ENCODE measurements at places on chromosomes 12 and 14.

GRCh38 chr12:88194868-88195267 is 52.8 kb downstream of the TMTC3 start:
- DNase-seq: no peak

- DNase-seq: no peak
Observed at GRCh38 chr14:72128629-72129028, 196.4 kb downstream of the RGS6 start.

DNA sequence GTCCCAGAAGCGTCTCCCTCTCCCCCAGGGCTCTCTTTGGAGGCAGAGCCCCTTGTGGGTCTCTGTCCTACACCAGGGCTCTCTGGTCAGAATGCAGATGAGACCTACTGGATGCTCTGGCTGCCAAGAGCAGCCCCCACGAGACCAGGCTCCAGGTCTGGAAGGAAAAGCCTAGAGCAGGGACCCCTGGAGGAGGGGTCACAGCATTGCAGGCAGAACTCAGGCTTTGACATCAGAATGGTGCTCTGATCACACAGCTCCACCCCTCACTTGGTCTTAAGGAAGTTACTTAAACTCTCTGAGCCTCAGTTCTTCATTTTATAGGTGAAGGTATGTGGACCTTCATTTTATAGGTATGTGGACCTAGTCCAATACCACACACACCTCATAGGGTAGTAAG is 83.1 kb downstream of the ARL6IP4 start:
- DNase-seq: no peak

GRCh38 chr14:54845641-54846040 is 57.0 kb downstream of the GCH1 start:
- DNase-seq: no peak

DNA sequence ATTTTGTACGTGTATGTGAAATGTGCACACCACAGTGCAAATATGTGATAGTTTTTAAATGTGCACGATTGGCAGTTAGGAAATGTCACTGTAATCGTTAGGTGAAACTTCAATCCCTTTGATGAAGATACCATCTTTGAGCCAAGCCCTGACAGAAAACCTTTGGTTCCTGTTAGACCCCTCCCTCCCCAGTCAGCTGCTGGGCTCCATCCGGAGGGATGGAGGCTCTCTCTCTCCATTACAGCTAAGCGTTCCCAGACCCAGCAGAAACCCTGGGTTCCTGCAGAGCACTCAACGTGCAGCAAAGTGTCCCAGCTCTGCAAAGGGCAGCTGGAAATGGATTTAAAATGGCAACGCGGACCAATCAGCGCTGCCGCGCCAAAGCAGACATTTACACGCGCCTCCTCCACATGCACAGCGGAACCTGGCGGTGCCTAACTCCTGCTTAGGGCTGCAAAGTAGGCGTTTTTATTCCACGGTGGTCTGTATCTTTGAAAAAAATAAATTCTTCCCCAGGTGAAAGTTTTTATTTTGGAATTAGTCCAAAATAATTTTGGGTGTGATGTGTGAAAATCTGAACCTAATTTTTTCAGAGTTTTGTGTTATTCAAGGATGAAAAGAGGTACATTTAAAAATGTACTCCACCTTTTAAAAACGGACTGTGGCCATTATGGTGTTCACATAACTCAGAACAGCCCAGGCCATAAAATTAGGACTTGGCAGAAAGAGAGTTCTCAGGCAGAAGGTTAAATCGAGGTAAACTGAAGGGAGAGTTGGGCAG is 1.4 kb upstream of the HMGA2 start:
- peak; percentile 2 for DNase-seq

GRCh38 chr14:89660166-89660565 is 243.1 kb upstream of the FOXN3 start:
- no peak for DNase-seq

DNA sequence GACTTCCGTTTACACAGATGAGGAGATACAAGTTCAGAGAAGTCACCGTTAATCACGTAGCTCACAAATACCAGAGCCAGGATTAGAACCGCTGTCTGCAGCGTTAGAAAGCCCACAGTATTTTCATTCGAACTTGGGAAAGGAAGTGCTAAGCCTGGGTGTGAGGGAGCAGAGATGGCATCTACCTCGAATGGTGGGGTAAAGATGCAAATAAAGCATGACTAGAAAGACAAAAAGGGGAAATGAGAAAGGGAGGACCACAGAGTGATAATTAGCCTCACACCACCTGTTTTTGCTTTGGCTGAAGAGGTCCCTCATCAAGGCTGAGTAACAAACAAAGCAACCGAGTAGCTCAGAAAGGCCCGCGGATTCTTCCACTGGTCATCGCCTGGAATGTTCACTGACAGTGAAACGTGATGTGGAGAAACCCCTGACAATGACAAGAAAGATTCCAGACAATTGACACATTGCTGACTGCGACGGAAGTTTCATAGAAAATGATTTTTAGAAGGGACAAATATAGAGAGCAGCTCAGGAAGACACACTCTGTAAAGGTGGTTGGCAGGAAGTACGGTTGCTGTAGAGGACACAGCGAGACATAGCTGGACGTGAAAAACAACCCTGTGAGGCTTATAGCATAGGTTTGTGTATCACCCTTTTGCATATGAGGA is 31.5 kb upstream of the BHLHE41 start:
- DNase-seq: no peak

DNA sequence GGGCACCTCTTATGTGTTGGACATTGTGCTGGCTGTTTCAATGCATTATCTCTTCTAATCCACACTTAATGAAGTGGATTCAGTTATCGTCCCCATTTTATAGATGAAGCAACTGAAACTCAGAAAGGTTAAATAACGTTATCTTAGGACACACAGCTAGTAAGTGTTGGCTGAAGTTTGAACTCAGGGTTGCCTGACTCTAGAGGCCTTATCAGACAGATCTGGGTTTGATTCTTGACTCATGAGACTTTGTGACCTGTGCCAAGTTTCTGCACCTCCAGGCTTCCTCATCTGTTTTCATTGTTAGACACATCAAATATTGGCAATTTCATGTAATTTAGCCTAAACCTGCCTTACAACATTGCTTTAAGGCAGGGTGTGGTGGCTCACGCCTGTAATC is 18.2 kb upstream of the IRF2BPL start:
- peak; percentile 19 for DNase-seq

DNA sequence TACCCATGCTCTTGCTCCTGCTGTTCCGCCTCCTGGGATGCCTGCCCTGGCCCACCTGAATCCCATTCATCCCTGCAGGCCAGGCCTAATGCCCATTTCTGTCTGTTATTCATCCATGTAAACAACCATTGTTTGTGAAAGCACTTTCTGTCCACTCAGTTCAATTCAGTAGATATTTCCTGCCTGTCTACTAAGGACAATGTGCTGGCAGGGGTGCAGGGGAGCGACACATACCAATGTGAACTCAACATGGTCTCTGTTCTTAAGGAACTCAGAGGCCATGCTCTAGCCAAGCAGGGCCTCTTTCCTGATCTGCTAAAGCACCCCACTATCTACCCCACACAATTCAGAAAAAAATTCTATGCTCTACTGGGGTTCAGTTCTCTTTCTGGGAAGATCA is 88.5 kb upstream of the ZFP36L1 start:
- DNase-seq: no peak

DNA sequence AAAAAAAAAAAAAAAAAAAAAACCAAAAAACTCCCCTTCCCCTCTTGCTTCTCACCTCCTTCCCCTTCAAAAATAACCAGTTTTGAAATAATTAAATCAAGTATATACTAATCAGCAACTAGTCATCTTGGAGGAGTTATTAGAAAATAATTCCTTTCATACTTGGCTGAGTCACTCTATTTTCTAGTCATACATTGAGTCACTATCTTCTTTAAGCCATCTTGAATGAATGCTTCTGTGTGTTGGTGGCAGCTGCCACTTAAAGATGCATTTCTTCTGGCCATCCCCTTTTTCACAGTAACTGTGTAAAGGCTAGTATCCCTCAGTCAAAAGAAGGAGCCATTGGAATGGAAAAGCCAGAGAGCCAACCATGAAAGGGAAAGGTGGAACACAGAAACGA is 84.2 kb upstream of the TMEM263 start:
- no peak for DNase-seq

DNA sequence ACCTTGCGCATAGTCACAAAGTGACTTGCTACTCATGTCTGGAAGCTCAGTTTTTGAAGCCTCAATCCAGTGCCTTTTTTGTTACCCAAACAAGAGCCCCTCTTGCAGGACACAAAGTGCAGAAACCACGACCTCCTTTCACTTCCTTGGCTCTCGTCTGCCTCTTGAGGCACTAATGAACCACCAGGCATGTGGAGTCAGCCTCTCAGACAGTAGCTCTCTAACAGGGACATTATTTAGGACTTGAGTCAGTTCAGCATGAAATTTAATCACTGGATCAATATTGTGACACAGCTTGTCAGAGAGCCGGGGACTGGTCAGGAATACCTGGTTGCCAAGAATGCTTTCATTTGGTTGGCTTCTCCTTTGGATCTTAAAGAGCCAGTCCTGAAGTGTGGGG is 46.7 kb downstream of the HSPB8 start:
- no peak for DNase-seq

GRCh38 chr12:45282411-45282810 is 66.5 kb downstream of the ANO6 start:
- no peak for DNase-seq

- DNase-seq: no peak
Observed at GRCh38 chr14:69039288-69039628, 60.2 kb upstream of the ACTN1 start.

DNA sequence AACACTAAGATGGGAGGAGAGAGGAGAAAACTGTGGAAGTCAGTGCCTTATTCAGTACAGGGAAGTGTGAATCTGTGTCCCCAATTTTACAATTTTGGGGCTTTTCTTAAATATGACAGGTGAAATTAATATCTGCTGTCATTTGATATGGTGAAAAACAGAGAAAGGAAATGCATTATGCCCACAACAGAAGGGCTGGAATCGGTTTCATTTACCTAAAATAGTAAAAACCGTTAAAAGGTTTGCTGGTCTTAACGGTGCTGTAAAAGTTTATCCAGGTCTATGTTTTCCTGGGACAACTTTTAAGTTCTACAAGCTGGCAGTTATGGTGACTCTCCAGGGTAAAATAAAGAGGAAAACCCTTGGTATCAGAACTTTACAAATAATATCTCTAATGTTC is 310.8 kb downstream of the FUT8 start:
- no peak for DNase-seq

DNA sequence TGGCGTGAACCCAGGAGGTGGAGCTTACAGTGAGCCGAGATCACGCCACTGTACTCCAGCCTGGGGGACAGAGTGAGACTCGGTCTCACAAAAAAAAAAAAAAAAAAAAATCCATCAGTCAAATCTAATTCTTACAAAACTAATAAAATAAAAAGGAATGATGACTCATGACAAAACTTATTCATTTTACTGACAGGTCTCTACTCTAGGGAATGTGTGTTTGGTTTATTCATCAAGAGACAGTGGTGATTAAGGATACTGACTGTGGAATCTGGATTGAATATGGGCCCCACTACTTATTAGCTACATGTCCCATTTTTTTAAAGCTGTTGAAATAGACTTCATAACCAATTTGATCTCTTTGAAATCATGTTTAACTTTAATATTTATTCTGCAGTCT is 29.3 kb upstream of the GAS2L3 start:
- DNase-seq: no peak

DNA sequence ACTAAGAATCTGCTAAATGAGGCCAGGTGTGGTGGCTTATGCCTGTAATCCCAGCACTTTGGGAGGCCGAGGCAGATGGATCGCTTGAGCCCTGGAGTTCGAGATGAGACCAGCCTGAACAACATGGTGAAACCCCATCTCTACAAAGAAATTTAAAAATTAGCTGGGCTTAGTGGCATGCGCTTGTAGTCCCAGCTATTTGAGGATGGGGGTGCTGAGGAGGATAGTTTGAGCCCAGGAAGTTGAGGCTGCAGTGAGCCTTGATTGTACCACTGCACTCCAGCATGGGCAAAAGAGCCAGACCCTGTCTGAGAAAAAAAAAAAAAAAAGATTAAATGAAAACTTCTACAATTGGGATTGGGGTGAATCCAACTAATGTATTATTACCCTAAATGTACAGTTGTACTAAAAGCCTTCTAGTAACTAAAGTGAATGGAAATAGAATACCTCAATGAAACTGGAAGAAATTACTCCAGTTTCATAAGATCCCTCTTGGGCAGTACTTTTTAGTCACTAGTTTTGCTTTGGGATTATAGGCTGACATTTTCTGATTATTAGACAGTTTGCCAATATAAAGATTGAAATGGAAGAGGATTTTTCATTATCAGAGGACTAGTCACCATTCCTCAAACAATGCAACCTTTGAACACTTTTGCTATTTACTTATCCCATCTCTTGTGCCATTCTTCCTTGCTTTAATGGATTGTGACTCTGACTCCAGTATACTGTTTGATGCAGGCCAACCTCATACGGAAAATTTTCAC is 14.3 kb downstream of the COCH start:
- no peak for DNase-seq

DNA sequence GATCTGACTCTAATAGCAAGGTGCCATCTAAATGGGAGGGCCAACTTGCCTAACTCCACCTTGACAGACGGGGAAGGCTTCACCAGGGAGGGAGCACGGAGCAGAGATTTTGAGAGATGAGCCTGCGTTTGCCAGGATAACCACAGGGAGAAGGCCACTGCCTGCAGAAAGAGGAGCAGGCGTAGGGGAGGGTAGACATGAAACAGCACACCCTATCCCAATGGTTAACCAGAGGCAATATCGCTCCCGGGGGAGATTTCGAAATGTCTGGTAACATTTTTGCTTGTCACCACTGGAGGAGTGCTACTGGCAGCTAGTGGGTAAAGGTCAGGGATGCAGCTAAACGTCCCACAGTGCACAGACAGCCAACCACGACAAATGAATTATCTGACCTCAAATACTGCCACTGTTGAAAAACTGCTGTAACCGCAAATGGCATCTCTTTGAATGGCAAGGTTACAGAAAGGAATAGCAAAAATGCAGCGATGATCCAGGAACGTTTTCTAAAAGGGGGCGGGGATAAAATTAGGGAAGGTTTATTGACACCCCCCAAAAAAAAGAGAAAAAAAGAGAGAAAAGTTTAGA is 126.0 kb upstream of the ATF7IP start:
- DNase-seq: peak; percentile 10

- no peak for DNase-seq
Observed at GRCh38 chr14:32259368-32260013, 56.4 kb upstream of the RNU6-8 start.

DNA sequence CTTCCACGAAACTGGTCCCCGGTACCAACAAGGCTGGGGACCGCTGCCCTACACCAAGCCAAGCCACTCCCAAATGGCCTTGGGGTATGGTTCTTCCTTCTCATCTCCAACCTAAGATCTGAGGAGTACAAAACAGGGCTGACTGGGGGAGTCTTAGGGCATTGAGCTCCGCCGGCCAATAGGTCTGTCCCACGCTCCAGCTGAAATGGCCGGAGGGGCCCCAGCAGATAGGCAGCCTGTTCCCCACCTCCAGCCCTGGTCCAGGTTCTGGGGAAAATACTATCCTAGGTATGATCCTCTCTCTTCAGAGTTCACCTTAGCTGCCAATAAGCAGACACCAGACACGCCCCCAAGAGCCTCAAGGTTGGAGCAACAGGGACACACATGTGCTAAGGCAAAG is 90.2 kb downstream of the ACTN1 start:
- no peak for DNase-seq

All from bone marrow (tissue), 2 donors.